Activated naive CD4-positive, alpha-beta T cell treated with Interleukin-2 at 50 U/mL for 16 hours (primary cell): ENCODE measurements at places on chromosomes 5 and 9.

DNA sequence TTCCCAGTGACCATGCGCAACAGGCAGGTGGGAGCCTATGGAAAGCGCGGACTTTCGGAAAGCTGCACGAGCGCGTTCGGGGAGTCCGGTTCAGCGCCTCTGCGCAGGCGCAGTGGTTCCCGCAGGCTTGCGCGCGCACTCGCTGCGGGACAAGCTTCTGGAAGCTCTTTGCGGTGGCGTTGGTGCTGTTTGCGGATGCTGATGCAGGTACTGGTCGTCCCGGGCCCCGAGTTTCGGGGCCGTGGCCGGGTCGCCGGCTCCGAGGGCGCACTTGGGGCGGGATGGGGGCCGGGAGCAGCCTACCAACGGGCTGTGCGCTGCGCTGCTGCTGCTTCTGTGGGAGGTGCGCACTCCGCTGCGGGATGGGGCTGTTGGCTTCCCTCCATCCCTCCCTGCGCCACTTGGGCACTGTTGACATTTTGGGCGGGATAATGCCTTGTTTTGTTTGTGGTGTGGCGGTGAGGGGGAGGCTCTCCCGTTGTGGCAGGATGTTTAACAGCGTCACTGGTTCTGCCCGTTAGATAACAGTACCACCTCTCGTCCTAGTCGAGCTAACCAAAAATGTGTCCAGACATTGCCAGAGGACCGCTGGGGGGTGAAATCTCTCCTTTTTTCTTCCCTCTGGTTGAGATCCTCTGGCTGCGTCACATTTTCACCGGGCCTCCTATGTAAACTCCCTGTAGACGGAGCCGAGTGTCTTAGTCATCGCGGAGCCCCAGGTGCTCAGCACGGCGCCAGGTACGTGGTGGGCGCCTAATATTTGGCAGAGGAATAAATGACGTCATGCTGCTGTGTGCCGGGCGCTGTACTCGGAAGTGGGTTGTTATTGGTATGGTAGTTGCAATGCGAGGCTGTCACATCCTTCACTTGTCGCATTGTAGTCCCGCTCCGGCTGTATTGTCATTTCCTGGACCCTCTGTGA lies at the start of gene ZNF483:
TSS of gene ZNF483 (plus strand) at position 124 of the 922 bp plus-strand sequence. CDS start 2,217 bp downstream, outside the sequence.
- peak; percentile 69 for DNase-seq

DNA sequence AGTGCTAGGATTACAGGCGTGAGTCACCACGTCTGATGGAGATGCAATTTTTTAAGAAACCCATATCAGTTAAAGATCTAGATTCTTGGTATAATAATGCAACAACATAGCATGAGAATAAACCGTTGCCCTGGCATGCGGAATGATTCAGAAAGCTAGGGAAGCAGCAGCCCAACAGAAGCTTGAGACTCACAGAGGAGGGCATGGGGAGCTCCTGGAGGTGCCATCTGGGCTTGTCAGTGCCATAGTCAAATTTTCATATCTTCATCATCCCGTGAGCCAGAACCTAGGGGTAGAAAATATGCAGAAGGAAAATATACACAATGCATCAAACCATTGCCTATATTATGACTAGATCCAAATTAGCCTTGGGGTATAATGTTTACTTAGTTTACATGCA lies 118.7 kb upstream of the ADAMTS16 start:
- no peak for DNase-seq

GRCh38 chr5:122565331-122565730 lies 209.5 kb upstream of the SNX2 start:
- no peak for DNase-seq

DNA sequence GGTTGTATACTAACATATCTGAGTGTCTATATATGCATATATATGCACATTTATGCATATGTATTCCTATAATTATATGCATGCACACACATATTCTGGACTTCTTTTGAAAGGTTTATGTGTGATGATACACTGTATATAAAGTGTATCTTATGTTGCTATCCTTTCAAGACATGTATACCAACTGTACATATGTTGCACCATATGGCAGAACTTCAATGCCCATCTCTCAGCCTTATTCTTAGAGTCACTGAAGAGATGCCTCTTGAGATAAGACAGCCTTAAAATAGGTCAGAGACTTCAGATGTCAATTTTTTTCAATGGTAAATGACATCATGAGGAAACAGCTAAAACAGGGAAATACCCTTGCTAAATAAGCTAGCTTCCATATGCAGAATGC lies 461.4 kb downstream of the SPATA31D1 start:
- no peak for DNase-seq

GRCh38 chr5:56535347-56535746 lies 280.0 kb upstream of the MAP3K1 start:
- DNase-seq: no peak

GRCh38 chr5:43113546-43113945 lies 7.2 kb upstream of the ZNF131 start:
- DNase-seq: no peak

- no peak for DNase-seq
These were observed 4.3 kb downstream of the ATP6V1G1 start for GRCh38 chr9:114591849-114592248.
